Smooth muscle cell of the coronary artery (primary cell): ENCODE measurements at places on chromosomes 7 and 10. TPM values are rescaled to one million over a fixed set of nuclear protein-coding genes. Genes with fewer than 3 reads are reported as not detected.

The ANK3 gene
- 10.8 and 48.9 TPM in 2 replicates for total RNA-seq

The CCDC7 gene
- 8.7 and 11.1 TPM in 2 replicates for total RNA-seq

The POP7 gene
- 13.1 and 37.7 TPM in 2 replicates for total RNA-seq

The H2AZ2 gene
- total RNA-seq, result 194 and 275 TPM in 2 replicates

The OR2A5 gene
- not detected in 2 replicates for total RNA-seq

The ANLN gene
- 2.1 and 14.5 TPM in 2 replicates for total RNA-seq

The LIPN gene
- not detected in 2 replicates for total RNA-seq

The AS3MT gene
- 5.0 and 5.9 TPM in 2 replicates for total RNA-seq

The ATAD1 gene
- total RNA-seq, result 20.8 and 30.8 TPM in 2 replicates

The PVRIG gene
- not detected in 2 replicates for total RNA-seq

The ITGA8 gene
- 1.5 and 17.6 TPM in 2 replicates for total RNA-seq
